ENCODE measurements at places on chromosomes 7 and 10.

DNA sequence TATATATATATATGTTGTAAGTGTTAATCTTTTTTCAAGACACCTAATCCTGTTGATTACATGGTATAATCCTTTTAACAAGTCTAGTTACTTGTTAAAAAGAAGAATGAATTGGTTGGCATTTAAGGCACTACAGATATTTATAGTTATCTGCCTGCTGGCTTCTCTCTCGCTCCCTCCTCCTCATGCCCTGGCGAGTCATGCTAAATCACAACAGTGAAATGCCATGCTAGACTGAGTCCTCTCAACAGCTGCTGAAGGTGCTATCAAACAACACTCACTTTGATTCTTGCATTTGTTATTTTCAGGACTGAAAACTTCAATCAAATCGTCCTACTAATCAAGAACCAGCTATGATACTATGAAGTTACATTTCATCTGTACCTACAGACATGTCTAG is 15.4 kb downstream of the NRAP start:
- DNase-seq, result no peak

GRCh38 chr7:47937065-47937687 is 11.1 kb downstream of the PKD1L1 start:
- DNase-seq, result peak; percentile 34

DNA sequence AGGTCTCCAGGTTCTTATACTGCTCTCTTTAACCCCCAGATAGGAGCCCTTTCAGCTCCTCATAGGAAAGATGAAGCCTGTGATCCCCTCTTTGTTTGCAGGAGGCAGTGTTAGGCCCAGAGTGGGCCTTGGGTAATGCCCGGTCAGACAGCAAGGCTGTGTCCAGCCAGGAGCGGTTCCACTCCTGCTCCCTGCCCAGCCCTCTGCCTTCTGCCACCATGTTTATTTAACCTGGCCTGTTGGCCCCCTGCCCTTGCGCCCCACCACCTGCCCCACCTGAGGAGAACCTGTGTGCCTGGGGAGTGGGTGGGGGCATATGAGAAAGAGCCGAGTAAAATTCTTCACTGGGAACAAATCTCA is 24.3 kb downstream of the CDH23 start:
- DNase-seq, result no peak

DNA sequence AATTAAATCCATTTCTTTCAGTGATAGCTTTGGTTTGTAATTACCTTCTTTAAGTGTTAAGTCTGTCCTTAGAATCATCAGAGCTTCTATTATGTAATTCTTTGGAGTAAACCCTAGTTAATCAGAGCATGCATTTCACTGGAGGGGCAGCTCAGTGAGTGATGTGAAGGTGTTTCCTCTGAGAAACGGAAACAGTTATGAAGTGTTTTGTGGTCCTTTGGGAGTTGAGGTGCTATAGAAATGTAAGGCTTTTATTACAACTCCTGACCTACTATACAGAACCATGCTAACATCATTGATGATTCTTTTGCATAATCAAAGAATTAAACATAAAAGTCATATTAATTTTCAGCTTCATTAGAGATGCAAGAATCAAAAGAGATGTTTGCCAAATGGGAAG is 141.5 kb downstream of the EXOC4 start:
- DNase-seq, result no peak

GRCh38 chr10:80201608-80202141 is 3.7 kb downstream of the ANXA11 start:
- no peak for DNase-seq

GRCh38 chr7:157548691-157549303 is 212.0 kb downstream of the DNAJB6 start:
- no peak for DNase-seq

GRCh38 chr7:112262855-112263487 is 56.5 kb downstream of the ZNF277 start:
- DNase-seq, result no peak

- no peak for DNase-seq
Measured at GRCh38 chr10:95474228-95475002, 86.8 kb downstream of the SORBS1 start.

GRCh38 chr7:123748171-123748733 is 551 bp downstream of the WASL start:
- DNase-seq, result peak; percentile 22

- DNase-seq, result no peak
Measured at GRCh38 chr10:72164617-72165016, 51.2 kb upstream of the ANAPC16 start.

GRCh38 chr10:70830164-70830563 is 14.4 kb downstream of the SGPL1 start:
- no peak for DNase-seq

DNA sequence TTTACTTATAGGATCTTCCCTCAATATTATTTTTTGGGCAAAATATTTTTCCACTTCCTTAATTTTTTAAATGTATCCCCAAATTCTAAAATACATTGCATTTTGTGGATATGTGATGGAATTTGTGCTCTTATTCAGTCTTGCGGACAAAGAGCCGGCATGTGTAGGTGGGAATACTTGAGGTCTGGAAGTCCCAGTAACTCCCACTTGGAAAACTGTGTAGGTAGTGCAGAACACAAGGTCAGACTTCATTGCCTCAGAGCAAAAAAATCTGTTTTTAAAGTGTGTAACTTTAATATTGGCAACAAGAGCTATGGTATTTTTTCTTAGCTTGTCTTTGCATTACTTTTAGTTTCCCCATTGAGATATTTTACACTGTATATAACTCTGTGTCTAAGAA is 68.5 kb upstream of the SEMA3A start:
- DNase-seq, result no peak

- DNase-seq, result peak; percentile 90
Measured at GRCh38 chr10:72292223-72292691, 18.5 kb downstream of the DDIT4 start.

DNA sequence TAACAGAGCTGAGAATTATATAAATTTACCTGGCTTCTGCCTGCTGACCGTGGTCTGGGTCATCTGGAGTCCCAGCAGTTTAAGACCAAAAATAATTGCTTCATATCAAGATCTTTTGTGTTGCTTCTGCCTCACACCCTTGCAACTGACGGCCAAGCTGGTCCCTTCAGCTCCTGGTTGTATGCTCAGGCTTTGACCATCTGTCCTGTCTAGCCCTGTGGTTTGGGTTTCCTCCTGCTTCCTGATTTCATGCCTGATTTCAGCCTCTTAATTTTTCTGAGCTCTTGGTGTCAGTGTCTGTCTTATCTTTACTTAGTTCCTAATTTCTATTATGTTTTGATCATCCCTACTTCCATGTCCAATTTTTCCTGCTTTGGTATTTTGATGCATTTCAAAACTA is 87.9 kb upstream of the PLXDC2 start:
- no peak for DNase-seq

GRCh38 chr10:3783682-3784432 is 1.2 kb downstream of the KLF6 start:
- DNase-seq, result peak; percentile 38

- peak; percentile 24 for DNase-seq
Measured at GRCh38 chr10:110214371-110214826, 7.0 kb downstream of the MXI1 start.

DNA sequence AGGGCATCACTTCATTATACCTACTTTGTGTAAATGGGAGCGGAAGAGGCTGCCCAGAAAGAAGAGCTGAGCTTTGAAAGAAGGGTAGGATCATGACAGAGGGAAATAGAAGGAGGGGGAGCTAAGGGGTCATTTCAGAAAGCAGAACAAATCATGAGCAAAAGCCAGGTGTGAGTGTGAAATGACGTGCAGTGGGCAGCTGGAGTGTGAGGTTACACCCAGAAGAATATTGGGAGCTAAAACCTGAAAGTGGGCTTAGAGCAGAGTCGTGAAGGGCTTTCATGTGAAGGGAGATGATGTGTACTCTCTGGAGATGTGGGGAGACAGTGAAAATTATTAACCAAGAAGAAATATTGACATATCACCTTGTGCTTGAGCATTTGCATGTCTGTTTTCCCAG is 245.0 kb upstream of the YAE1 start:
- DNase-seq, result no peak

DNA sequence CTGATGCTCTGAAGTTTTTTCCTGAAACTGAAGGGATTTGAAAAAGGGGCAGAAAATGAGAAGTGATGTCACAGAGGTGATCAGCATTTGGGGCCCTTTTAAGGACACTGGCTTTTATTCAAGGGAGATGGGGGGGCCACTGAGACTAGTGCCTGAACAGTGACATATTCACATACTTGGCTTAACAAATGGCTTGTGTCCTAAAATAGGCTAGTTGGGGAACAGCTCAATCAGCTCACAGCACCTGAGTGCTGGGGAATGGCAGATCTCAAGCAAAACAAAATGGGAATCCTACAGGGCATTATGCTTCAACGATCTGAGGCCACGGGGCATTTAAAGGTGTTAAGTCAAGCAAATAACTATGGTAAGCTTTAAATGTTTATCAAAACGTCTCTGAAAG is 90.1 kb downstream of the UBE2H start:
- DNase-seq, result no peak

GRCh38 chr7:158973440-158973839 is 117.1 kb downstream of the DYNC2I1 start:
- peak; percentile 61 for DNase-seq

DNA sequence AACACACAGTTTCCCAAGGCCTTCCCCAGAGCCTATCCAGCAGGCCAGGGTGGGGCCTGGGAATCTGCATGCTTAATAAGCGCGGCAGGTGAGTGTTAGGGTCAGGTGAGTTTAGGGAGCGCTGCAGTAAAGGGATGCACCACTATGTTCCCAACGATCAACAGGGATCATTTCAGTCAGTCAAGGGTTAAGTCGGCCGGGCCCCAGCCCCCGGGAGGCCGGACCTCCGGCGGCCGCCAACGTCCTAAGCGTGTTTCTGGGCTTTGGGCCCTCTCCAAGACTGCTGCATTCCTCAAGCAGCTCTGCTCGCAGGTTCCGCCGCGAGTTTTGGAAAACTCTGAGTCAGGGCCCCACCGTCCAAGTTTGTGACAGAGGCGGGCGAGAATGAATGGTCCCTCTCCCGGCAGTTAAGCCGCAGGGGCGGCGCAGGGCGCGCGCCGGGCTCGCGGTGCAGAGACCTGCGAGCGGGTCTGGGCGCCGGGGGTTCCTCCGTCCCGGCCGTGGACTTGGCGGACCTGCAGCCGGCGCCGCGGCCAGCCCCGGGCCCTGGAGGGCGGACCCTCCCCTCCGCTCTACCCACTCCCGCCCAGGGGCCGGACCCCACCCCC is 81.6 kb downstream of the ARHGAP22 start:
- no peak for DNase-seq

DNA sequence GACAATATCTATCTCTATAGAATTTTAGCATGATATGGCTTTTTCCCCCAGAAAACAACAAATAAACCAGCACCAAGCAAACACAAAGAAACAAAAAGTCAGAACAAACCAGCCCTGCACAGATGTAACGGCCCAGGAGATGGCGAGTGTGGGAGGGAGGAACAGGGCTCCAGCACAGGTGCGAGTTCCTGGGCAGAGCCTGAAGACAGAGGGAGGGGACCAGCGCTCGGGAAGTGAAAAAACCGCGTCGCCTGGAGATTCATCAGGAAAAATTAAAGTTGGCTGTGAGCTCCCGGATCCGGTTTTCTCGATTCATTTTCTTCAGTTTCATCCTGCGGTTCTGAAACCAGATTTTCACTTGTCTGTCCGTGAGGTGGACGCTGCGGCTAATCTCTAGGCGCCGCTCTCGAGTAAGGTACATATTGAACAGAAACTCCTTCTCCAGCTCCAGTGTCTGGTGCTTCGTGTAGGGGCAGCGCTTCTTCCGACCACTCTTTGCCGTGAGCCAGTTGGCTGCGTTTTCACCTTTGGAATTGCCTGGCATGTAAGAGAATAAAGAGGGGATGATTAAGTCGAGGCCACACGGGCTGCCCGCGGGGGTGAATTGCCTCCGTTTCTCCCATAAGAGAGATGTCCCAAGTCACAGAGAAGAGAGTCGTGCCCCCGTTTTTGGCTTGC is 2.3 kb downstream of the HOXA10 start:
- DNase-seq, result peak; percentile 23

DNA sequence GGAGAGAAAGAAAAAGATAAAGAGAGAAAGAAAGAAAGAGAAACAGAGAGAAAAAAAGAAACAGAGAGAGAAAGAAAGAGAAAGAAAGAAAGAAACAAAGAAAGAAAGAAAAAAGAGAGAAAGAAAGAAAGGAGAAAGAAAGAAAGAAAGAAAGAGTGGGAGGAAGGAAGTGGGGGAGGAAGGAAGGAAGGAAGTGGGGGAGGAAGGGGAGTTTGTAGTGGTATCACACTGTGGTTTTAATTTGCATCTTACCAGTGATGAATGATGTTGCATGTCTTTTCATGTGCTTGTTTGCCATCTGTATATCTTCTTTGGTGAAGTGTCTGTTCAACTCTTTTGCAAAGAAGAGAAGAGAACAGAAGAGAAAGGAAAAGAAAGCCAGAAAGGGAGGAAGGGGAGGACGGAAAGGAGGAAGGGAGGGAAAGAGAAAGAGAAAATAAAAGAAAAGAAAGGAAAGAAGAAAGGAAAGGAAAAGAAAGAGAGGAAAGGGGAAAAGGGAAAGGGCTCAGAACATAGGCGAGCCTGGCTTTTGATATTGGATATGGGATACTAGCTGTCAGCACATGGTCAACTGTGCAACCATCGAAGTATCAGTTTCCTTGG is 79.2 kb upstream of the FRMD4A start:
- DNase-seq, result no peak

GRCh38 chr10:111968647-111969046 is 214.9 kb downstream of the GPAM start:
- no peak for DNase-seq

- DNase-seq, result no peak
Measured at GRCh38 chr7:39811161-39811614, 138.9 kb upstream of the CDK13 start.

Data from activated naive CD4-positive, alpha-beta T cell treated with anti-CD3 and anti-CD28 coated beads for 36 hours (primary cell).